ENCODE measurements at places on chromosomes 4 and X.

GRCh38 chr4:128234836-128235235 is 52.8 kb downstream of the PGRMC2 start:
- DNase-seq, result no peak

DNA sequence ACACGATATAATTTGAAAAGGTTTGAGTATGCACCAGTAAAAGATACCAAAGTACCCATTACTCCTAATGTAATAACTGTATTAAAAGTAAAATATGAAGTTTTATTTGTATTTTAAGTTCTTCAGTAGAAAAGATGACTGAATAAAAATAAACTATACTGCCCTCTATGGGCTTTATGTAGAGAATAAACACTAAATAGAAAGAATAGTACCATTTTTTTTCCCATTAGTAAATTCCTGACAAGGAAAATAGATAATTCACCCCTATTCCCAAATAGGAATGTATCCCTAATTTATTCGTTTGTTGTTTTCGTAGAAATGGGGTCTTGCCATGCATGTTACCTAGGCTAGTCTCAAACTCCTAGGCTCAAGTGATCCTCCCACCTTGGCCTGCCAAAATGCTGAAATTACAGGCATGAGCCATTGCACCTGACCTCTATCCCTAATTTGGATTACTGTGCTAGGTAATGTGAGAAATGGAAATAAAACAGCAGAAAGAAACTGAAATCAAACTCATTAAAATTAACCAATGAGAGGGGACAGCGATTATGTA is 73.6 kb upstream of the COX18 start:
- DNase-seq, result no peak

GRCh38 chrX:66002824-66003680 is 36.8 kb downstream of the VSIG4 start:
- no peak for DNase-seq

- DNase-seq, result no peak
Measured at GRCh38 chr4:109294468-109295020, 7.9 kb downstream of the COL25A1 start.

DNA sequence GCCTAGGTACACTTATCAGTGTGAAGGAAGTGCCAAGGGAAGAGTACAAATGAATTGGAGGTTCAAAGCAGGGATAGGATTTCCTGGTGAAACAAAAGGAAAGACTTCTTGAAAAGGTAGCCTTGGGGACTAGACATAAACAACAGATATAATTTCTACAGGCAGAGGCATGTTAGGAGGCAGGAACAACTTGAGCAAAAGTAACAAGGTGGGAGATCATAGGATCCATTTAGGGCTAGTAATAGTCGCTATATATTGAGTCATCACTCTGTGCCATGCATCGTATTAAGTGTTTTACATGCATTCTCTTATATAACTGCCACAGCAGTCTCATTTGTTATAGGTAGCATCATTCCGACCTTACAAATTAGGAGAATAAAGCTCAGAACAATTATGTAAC is 98.3 kb upstream of the EOLA2 start:
- DNase-seq, result no peak

DNA sequence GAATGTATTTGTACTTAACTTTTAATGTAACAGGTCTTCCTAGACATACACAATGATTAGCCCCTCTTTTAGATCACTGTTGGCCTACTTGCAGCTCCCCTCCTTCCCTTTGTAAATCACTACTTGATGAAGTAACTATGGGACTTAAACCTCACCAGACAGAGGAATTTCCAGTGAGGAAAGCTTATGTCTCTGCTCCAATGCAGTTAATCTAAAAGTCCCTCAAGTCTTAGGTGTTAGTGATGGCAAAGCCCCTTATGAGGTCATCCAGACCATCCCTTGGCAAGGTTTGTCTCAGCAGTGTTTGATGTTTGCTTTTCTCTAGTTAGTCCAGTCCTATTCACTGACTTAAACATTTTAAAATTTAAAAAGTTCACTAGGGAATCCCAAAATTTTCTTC is 877.3 kb upstream of the INTU start:
- DNase-seq, result no peak

DNA sequence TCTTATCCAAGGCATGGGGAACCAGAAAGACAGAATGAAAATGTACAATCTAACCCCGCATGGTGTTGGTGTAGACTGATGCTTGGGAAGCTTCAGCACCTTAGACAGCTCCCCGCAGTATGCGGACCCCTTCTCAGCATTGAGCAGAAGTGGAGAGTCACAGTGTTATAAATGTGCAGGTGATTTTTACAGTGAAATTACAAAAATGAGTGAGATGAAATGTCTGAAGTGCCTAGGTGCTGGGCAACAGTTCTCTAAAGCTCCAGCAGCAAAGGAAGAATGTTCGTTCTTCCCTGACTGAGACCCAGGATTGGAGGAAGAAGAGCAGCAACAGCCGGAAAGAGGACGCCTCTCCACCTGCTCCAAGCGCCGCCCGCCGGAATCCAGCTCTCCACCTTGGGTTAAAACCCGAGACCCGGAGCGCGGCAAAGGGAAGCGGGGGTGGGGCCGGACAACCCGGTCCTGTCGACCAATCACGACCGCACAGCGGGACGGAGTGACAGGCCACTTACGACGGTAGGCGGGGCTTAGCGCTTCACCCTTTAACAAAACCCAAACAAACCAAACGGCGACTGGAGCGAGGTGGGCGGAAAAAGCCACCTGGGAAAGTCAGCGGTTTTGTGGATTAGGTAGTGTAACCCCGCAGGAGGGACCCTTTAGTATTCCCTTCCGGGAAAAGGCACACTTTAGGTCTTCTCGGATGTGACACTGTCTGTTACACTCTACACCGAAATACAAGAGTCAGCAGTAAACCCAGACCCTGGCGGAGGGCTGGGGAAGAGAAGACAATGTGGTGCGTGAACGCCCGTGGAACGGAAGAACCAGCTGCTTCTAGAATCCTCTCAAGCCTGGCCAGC is at the start of gene GLRA3:
Gene GLRA3 (minus strand): TSS at position 403 of the 857 bp plus-strand sequence. CDS start 436 bp downstream, outside the sequence.
- DNase-seq, result no peak

- DNase-seq, result no peak
Measured at GRCh38 chr4:58113126-58113525, 1002.9 kb upstream of the IGFBP7 start.

GRCh38 chrX:63869506-63869905 is 84.5 kb upstream of the ARHGEF9 start:
- no peak for DNase-seq

DNA sequence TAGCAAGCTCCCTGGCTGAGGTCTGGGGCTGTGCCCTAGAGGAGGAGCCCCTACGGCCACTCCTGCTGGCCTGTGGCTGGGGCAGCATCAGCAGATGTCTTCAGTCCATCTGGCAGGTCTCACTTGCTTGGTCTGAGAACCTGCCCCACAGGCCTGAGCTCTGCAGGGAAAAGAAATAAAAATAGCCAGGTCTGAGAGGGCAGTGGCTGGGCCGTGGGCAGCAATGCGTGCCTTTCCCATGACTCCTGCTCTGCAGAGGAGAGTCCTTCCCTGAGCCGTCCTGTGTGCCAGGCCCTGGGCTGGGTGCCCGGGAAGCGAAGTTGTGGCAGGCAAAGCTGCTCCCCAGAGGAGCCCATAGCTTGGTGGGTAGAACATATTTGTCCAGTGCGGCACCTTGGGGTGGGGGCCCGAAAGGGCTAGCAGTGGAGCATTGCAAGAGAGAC is 11.3 kb upstream of the KIAA0232 start:
- no peak for DNase-seq

- no peak for DNase-seq
Measured at GRCh38 chr4:26420913-26421312, 69.4 kb downstream of the CCKAR start.

DNA sequence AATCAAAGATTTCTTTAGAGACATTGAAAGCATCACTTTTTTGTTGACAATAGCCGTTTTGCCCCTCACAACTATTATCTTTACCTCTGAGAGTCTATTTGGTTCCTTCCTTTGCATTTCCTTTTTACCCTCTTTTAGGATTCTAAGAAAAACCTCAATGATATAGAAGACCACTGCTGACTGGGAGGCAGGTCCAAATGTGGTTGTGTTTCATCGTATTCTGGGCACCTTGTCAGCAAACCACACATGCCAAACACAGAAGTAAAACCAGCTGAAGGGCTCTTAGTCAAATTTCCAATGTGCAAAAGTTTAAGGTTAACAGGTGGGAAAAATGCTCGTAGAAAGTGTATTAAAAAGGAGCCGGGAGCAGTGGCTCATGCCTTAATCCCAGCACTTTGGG is 5.1 kb upstream of the PRMT9 start:
- DNase-seq, result no peak

DNA sequence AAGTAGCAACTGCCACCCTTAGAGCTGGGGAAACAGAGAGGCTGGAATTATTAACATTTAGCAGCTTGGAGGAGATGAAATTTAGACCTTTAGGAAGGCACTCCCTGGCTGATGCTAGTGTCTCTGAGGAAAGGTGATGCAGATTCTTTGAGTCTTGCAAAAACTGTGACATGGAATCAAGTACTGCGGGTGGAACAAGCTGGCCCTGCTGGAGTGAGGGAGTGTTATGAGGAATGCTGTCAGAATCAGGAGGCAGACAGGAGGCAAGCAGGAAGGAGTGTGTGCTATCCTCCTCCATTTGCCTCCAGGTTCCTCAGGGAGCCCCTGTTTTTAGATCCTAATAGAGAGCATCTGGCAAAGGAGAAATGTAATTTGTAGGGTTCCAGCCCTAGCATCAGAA is 391.7 kb upstream of the PITX2 start:
- no peak for DNase-seq

- no peak for DNase-seq
Measured at GRCh38 chrX:57156397-57157049, 19.3 kb upstream of the SPIN2A start.

DNA sequence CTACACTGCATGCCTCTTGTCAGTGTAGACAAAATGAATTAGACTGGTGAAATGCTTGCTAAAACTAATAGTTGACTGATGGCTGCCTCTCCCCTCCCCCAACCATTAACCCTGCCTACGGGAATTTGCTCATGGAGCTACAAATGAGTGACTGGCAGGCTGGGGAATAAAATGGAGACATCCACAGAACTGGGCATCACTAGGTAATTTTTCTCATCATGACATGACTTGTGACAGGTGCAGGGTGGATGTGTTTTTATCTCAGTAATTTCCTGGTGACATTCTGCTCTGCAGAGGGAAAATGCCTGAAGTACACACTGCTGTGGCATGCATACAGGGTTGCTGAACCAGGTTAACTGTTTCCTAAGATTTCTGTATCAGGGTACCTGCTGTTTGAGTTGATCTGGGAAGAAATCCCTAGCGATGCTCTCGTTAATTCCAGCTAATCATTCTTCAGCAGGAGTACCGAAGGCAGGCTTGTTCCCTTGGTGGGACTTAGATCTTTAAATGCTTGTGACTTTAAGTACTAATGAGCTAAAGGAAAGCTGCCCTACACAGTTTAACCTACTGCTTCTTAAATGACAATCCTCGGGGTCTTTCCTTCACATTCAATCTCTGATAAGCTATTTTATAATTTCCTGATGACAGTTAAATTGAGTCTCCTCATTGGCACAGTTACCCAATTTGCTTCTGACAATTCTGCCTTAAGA is 376.3 kb upstream of the LCORL start:
- DNase-seq, result no peak
